Uterine smooth muscle cell (primary cell): ENCODE measurements at places on chromosomes 7 and 10. TPM values are rescaled to one million over a fixed set of nuclear protein-coding genes. Genes with fewer than 3 reads are reported as not detected.

Gene SLC26A4
- 0.44 and 0.50 TPM in 2 replicates for total RNA-seq

Gene TUBAL3
- total RNA-seq = not detected in 2 replicates

Gene ZDHHC16
- 45.0 and 51.1 TPM in 2 replicates for total RNA-seq

Gene ANKRD61
- 0.44 TPM in 1 of 2 replicates, not detected in the other for total RNA-seq

Gene CYP2C19
- not detected in 2 replicates for total RNA-seq

Gene MARCHF5
- 15.9 and 19.1 TPM in 2 replicates for total RNA-seq

Gene EN2
- not detected in 2 replicates for total RNA-seq

Gene SUGCT
- total RNA-seq = 3.9 and 7.2 TPM in 2 replicates

Gene VGF
- total RNA-seq = 198 and 249 TPM in 2 replicates

Gene PRSS37
- not detected in 2 replicates for total RNA-seq

Gene LAMB1
- 208 and 292 TPM in 2 replicates for total RNA-seq

Gene MXI1
- total RNA-seq = 9.1 and 25.7 TPM in 2 replicates

Gene HECTD2
- total RNA-seq = 11.5 and 12.3 TPM in 2 replicates

Gene SNCG
- 7.2 and 7.5 TPM in 2 replicates for total RNA-seq

Gene PTPN20
- 0.77 and 1.2 TPM in 2 replicates for total RNA-seq

Gene CALHM3
- not detected in 2 replicates for total RNA-seq

Gene PIK3CG
- total RNA-seq = not detected in 2 replicates

Gene MBL2
- not detected in 2 replicates for total RNA-seq

Gene OR2A5
- not detected in 2 replicates for total RNA-seq

Gene NPY4R2
- total RNA-seq = not detected in 2 replicates

Gene BTBD16
- total RNA-seq = not detected in 2 replicates
